Bronchial epithelial cell (primary cell): ENCODE measurements at places on chromosomes 4 and X.

- DNase-seq = peak; percentile 29
These were observed 14.3 kb downstream of the CBR4 start for GRCh38 chr4:168995537-168996295.

DNA sequence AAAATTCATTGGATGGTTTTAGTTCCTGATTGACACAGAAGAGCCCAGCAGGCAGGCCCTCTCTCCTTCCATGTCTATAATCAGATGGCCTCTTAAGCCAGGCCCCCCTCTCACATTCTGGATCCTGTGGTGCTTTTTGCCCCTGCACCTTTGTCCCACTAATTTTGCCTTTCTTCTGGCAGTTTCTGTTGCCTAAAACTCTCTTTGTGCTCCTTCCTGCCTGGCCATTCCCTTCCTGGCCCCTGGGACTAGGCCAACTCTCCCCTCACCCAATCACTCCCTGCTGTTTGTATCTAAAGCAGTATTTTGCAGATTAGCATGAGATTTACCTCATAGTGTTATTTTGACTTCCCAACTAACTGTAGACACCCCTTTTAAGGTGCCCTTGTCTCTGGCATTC is 42.7 kb upstream of the DDX3X start:
- DNase-seq = no peak

- DNase-seq = no peak
These were observed 746.4 kb upstream of the LCORL start for GRCh38 chr4:18767921-18768320.

GRCh38 chrX:63656871-63657580 is 128.0 kb downstream of the ARHGEF9 start:
- DNase-seq = peak; percentile 43

DNA sequence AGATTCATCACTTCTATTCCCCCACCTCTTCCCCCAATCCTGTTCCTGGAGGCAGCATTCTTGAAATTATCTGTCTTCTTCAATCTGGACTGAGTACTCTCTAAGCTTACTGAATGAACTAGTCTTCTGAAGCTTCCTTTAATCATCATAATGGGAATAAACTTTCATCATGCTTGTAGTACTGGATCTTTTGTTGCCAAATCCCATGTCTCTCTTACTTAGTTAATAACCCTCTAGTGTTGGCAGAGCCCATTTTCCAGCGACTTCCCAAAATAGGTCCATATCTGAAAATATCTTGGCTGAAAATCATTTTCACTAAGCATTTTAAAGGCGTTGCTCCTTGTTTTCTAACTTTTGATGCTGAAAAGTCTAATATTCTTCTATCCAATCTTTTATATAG is 39.6 kb downstream of the RPS6KA3 start:
- DNase-seq = no peak

DNA sequence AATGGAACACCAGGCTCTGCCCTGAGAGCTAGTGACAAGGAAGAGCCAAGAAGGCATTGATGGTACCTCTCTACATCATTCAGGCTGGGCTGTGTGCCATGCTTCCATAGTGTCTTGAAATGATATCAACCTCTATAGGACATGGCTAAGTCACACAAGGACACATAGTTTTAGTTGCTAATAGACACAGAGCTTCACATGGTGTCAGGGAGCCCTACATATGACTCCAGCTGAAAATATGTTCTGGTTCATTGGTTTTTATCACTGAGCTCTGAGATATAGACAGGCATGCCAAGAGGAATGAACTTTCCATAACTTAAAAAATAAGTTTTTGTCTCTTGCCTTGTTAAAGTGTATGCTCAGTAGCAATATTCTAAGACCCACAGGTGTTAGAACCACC is 72.1 kb upstream of the PRKG2 start:
- DNase-seq = no peak

- DNase-seq = peak; percentile 21
These were observed 603 bp downstream of the MAD2L1 start for GRCh38 chr4:120065974-120066516.

- no peak for DNase-seq
These were observed 1848.9 kb upstream of the TENM3 start for GRCh38 chr4:180394312-180394711.

- no peak for DNase-seq
These were observed 50.7 kb upstream of the MID1IP1 start for GRCh38 chrX:38750551-38750950.

DNA sequence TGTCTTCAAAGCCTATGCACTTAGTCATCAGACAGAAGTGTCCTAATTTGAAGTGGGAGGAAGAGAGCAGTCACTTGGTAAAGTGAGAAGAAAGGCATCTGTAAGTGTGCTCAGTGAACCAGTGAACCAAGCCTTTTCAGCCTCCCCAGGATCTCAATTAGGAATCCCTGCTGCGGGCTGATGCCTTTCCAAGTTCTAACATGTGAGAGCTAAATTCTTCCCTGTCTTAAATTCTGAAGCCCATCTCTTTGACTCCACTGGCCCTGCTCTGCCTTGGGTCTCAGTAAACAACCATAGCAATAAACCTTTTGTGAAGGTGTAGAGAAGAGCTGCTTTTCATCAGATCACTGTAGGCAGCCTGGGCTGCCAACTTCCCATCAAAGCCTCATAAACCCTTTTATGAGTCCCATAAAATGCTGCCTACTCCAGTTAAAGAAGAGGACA is 701.2 kb upstream of the LCORL start:
- DNase-seq = no peak

- no peak for DNase-seq
These were observed 112.9 kb upstream of the PJA1 start for GRCh38 chrX:69278031-69278687.

DNA sequence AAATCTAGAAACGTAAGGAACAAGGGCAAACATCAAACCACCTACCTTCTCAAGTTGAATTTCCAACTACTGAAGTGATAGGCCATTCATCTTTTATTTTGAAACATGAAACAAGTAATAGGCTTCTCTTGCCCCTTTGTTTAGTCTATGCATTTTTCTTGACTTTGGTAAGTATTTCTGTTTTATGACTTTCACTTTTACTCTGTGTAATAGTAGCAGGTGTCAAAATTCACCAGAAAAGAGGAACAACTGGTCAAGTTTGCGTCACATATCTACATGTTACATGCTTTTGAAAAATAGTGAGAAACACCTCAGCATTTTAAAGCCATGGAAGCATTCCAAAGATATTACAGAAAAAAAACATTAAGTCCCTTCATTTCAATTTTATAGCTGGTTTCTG is 157.1 kb upstream of the FTHL17 start:
- no peak for DNase-seq

GRCh38 chr4:89724716-89725115 is 112.2 kb downstream of the SNCA start:
- DNase-seq = peak; percentile 84

GRCh38 chr4:6020613-6021012 is 2.4 kb upstream of the C4orf50 start:
- no peak for DNase-seq

- no peak for DNase-seq
These were observed 2.5 kb upstream of the DUSP9 start for GRCh38 chrX:153644356-153645125.

DNA sequence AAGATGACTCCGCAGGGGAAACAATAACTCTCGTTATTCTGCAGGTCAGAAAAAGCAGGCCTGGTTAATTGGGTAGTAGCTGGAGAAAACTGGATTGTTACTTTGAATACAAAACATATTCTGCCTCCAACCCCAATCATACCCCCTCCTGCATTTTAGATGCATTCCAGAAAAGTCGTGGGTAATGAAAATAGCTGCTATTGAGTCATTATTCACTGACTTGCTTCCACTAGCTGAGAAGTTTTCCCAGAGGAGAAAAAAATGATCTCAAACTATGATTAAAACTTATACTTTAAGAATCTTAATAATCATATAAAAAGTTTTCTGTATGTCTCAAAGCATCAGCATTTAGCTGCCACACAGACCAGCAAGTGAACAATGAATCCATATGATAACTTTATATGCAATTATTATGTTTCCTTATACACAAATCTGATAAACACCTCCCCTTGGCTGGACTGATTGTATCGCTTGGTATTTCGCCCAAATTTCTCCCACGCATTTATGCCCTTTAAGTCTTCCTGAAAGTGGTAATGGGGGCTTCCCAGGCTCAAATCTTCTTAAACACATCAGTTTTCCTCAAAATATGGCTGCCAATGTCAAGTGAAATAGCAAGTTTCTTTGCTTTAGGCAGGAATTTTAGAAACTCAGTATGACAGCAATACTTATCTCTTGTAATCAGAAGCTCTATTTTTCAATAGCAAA is 181.0 kb downstream of the LDB2 start:
- no peak for DNase-seq

- DNase-seq = peak; percentile 39
These were observed 31.6 kb upstream of the IRAK1 start for GRCh38 chrX:154051201-154051810.

- peak; percentile 38 for DNase-seq
These were observed 881.6 kb downstream of the PCDH18 start for GRCh38 chr4:136650541-136651277.

DNA sequence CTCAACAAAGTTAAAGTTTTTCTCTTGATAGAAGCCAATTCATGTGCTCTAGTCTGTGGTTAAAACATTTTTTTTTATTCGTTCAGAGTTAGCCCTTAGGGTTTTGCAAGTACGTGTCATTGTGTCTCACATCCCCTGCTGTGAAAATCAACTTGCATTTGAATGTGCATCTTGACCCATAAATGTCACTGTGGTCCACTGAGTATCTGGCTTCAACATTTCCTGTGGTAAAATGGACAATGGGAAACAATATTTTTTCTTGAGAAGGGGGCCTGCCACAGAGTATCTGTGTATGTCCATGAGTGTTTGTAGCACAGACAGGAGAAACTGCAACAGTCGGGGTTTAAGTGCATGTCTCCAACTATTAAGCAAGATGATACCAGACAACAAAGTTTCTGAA is 554.8 kb upstream of the TENM3 start:
- DNase-seq = no peak

GRCh38 chr4:95293014-95293413 is 255.8 kb downstream of the UNC5C start:
- DNase-seq = no peak

DNA sequence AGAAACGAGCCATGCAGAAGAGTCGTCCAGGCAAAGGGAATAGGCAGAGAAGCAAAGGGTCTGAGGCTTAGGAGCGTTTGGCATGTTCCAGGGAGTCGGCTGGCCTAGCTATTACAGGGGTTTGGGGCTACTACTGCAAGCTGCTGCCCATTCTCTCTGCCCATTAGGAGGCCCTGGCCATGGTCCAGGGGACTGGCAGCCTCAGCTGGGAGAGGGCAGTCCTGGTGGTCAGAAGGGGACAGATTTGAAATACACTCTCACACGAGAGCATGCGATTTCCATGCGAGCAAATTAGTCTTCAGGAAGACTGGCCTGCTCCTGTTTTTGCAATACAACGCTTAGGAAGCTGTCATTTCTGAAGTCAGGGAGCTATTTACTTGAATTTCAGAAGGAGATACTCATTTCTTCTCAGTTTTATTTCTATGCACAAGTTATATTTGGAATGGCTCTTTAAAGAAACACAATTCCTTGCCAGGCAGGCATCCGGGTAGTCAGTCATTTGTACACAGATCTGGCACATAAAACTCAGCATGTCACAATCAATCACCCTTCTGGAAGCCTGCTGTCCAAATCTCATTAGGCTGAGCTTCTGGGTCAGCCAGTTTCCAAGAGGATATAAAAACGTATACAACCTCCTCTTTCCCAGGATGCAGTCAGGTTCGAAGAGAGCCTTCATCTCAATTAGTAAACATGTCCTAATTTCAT is 27.0 kb downstream of the PROM1 start:
- DNase-seq = no peak

DNA sequence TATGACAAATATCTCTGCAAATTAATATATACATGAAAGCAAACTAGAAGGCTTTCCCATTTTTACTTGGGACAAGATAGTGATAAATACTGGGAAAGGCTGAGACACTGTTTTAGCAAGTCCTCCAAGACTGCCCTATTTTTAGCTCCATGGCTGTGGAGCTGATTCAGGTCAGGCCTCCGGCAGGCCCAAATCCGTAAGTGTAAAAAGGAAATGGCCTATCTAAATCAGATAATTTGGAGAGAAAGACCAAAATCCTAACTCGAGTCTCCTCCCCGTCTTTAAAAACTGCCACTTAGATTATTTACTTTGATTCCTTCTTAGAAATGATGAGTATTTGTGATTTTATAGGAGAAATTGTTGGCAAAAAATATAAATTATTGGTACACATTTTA is 2.9 kb downstream of the OTUD4 start:
- DNase-seq = peak; percentile 6

DNA sequence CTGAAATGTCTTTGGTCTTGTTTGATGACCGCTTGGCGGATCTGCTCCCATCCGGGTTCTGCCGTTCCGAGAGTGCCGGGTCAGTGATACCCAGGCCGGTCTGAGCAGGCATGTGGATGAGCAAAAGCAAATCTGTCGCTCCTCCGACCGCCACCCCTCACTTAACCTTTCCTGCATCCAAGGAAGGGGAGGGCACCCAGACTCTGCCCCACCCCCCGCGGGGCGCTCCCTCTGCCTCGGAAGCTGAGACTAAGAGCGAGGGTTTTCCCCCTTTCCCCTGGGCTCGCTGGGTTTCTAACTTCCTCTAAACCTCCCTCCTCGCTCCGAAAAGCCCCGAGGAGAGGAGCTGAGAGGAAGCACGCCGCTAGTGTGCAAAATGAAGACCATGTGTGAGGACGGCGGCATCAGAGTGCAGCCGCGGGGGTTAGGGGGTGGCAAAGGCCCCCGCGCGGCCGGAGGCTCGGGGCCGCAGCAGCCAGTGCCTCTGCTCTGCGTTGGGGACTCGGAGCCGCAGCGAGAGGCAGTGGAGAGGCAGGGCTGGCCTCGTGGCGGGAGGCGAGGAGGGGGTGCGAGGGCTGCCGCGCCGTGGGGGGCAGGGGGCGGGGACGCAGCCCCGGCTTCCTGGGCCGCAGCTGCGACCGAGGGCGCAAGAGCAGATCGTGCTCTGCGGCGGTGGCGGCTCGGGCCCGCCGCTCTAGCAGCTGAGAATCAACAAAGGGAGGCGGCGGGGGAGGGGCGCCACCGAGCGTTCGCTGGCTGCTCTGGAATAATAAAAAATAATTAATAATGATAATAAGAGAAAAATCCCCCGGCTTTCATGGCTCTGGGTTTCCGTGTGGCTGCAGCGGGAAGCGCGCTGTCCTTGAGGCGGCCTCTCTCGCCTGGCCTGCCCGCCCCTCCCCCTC is 55.8 kb upstream of the BCOR start:
- no peak for DNase-seq

DNA sequence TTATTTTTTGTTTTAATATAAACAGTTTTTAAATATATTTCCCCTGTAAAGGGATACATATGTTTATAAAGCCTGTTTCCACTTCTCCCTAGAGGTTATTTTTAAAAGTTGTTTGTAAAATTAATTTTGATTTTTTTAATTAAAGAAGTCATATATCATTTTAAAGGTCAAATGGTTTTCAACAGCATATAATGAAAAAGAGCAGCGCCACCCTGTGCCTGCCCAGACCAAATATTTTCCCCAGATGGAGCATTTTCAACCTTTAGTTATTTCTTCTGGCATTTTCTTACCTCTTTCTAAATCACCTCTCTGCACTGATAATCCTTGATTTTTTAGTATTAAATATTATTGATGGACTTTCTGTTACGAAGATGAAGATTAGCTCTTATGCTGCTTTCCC is 21.0 kb downstream of the MSX1 start:
- DNase-seq = no peak
